ENCODE measurements at places on chromosomes 3 and 15.
A peak's percentile ranks its signal among the peaks of the same experiment; 100 is the strongest.

DNA sequence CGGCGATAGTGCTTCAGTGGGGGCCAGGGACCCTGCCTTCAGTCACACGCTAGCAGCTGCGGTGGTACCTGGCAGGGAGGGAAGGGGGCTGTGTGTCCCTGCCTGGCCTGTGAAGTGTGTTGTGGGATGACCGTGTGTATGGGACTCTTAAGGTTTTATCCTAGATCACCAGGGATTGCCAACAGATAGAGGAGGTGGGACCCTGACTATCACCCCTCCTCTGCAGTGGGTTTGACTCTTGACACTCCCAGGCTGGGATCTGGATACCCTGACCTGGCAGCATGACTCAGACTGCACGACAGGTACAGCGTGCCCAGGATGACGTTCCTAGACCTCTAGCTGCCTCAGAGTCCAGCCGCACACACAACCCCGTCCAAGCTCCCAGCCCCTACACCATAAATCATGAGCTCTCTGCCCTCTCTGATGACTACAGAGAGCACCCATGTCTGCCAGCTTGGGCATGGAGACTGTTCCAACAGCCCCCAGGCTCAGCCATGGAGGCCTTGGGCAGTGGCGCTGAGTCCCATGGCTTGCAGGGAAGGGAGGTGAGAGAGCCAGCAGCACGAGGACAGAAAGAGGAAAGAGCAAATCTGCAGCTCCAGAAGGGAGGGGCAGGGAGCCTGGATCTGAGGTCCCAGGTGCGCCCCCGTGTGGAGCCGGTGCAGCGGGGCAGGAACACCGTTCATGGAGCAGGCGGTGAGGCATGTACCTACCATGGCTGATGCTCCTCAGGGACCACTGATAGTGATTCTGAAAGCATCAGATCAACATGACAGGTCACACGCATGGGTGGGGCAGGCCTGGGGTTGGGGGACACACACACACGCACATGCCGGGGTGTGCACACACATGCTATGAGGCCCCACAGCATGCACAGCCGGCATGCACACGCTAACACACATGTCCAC, 71.0 kb downstream of the ADAMTS7 start:
- peak; percentile 96 for DNase-seq

DNA sequence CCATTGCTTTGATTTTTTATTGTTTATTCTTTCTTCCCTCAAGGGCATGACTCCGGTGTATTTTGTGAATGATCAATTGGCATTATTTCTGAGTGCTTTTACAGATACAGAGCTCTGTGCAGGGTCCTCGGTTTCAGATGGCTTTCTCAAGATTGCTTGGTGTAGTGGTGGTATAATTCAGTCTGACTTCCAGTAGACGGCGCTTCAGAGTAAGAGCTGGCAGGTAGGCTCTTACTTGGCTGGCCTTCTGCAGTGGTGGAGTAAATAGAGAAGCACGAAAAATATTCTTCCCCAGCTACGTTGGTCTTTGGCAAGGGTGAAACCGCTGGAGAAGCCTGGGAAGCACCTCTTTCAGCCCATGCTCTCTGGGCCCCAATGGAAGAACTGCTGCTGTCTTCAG, 723.0 kb upstream of the BCHE start:
- no peak for DNase-seq

DNA sequence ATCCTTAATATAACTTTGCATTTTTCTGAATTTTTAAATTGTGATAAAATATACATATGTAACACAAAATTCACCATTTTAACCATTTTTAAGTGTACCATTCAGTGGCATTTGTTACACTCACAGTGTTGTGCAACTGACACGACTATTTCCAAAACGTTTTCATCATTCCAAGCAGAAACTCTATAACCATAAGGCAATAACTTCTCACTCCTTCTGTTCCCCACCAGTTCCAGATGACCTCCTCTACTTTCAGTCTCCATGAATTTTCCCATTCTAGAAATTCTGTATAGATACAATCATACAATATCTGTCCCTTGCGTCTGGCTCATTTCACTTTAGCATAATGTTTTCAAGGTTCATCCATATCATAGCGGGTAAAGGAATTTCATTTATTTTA, 223.5 kb upstream of the TTC14 start:
- no peak for DNase-seq

DNA sequence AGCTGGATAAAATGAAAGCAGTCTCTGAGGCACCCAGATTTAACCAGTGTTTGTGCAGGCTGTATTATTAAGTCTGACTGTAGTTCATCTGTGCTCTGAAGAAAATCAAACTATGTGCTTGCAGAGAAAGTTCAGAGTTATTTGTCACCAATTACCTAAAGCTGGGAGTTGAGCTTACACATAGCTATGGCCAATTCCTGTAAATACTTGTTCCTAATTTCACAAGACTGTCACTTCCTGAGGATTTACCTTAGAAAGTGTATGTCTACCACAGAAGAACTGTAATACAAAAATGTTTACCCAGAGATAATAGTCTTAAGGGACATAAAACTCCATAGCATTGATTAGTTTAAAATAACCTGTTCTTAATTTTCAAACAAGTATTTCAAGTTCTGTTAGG, 628.4 kb upstream of the TGFBR2 start:
- no peak for DNase-seq

GRCh38 chr15:73688455-73688854, 4.3 kb downstream of the CD276 start:
- DNase-seq, result no peak

DNA sequence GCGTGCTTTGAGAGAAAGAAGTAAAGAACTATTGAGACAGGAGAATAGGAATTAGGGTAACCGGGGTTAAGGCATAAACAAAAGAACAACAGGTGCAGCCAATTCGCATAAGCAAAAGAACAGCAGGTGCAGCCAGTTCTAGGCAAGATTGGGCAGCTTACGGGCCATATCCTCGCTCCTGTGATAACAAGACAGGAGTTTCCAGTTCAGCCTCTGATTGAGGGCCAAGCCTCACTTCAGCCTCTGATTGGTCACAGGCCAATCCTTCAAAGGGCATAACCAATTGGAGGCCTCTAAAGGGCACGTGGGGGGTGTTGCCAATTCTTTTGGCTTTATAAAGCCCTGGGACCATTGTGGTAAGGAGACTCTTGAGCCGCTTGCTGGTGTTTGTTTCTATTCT, 143.5 kb downstream of the GADL1 start:
- no peak for DNase-seq

DNA sequence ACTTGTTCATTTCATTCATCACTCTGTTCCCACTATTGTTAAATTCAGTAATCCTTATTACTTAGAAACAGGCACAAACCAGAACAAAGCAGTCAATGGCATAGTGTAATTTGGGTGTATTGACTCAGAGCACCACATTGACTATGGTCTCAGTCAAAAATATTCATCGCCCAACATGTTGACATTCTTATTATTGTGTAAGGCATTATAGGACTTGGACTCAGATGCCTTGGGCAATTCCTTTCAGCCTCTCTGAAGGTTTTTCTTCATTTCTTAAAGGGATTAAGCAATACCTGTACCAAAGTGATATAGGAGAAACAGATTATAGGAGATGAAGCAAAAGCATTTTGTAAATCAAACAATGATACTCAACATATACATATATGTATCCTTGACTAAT, 114.7 kb upstream of the BHLHE40 start:
- no peak for DNase-seq

- no peak for DNase-seq
Observed at GRCh38 chr3:123431658-123432324, 17.1 kb downstream of the ADCY5 start.

- DNase-seq, result no peak
Observed at GRCh38 chr15:44909423-44909822, 47.1 kb upstream of the TERB2 start.

DNA sequence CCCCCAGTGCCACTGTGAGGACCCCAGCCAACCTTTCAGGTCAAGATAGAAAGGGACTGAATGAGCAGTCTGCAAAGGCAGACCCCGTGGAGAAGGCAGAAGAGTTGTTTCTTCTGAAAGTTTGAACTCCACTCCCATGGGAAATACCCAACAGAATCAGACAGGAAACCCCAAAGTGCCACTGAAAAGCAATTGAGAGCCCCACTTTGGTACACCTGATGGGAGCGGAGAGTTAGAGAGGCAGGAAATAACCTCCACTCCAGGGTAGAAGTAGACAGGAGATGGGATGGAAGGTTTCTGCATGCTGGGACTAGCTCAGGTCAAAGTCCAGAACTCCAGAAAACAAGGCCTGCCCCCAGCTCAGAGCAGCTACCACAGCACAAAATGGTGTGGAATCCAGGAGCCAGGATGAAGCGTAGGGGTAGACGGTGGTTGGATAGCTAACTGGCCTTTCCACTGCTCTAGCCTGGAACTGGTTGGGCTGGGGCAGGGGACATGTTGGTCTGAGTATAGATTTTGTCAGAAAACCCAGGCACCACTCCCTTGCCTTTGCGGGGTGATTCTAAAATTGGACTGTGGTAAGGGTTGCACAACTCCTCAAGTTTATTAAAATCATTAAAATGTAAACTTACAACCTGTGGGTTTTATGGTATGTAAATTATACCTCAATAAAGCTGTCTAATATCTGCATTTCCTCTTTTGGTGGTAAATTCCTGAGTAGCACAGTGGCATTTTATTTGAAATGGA, 1.9 kb upstream of the RAB43 start:
- DNase-seq, result no peak

DNA sequence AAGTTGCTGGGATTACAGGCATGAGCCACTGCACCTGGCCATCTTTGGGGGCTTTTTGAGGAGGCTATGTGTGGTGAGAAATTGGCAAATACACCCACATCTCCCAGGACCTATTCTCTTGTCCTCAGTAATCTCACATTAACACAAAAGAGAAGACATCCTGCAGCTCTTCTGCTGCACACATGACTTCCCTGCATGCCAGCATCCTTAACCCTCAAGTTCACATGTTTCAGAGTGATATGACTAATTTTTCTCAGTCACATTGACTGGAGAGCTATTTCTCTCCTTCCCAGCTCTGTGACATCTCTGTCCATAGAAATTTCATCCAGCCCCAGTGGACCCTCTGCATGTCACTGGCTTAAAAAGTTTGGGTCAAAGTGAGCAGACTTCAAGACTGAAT, 1.9 kb upstream of the SKIC8 start:
- DNase-seq, result no peak

GRCh38 chr3:129348734-129349133, 70.1 kb downstream of the HMCES start:
- no peak for DNase-seq

DNA sequence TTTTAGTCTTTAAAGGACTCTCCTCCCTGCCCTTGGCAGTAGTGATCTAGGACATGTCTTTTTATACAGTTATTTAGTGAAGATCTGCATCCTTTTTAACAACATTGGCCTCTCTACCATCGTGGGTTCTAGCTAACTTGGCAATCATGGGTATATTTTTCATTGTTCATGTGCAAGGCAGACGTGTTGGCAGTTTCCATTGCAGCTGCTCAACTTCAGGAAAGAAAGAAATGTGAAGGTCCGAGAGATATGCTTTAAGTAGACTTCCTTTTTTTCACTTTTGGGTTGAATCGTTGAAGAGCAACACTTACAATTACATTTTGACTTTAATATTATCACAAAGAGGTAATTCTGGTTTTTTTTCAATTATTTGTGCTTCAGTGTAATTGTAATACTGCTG, 172.6 kb downstream of the SATB1 start:
- DNase-seq, result no peak

DNA sequence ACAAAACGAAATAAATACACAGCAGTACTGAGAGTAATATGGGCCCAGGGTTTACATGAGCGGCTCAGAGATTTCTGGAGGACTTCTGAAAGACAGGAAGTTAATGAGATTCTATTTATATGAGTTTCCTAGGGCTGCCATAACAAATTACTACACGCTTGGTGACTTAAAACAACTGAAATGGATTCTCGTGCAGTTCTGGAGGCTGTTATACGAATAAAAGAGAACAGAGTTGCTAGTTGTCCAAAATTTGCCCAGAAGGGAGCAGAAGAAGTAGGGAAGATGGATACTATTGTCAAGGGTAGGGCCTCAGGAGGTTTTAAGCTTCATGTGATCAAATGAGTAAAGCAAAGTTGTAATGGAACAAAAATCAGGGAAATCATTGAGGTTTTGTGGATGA, 173.1 kb upstream of the LYSMD4 start:
- no peak for DNase-seq

- no peak for DNase-seq
Observed at GRCh38 chr15:62760538-62760937, 282.0 kb upstream of the TPM1 start.

- DNase-seq, result no peak
Observed at GRCh38 chr3:44927371-44927770, 48.6 kb downstream of the ZDHHC3 start.

DNA sequence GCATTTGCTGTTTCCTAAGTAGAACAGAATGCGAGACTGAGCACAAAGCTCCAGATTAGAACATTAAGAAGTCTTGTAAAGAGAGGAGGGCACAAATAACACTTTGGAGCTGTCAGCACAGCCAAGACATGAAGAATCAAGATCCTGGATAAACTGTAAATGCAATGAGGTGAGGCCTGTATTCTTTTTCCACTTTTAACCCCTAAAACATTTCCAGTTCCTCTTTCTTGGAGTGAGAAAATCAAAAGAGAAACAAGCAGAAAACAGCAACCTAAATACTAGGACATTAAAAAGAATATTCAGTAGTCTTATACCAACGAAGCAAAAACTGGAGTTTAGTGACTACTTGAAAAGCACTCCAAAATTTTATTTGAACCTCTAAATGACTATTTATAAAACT, 204.3 kb downstream of the ZBTB20 start:
- DNase-seq, result no peak

- no peak for DNase-seq
Observed at GRCh38 chr3:16960125-16960524, 75.4 kb downstream of the PLCL2 start.

DNA sequence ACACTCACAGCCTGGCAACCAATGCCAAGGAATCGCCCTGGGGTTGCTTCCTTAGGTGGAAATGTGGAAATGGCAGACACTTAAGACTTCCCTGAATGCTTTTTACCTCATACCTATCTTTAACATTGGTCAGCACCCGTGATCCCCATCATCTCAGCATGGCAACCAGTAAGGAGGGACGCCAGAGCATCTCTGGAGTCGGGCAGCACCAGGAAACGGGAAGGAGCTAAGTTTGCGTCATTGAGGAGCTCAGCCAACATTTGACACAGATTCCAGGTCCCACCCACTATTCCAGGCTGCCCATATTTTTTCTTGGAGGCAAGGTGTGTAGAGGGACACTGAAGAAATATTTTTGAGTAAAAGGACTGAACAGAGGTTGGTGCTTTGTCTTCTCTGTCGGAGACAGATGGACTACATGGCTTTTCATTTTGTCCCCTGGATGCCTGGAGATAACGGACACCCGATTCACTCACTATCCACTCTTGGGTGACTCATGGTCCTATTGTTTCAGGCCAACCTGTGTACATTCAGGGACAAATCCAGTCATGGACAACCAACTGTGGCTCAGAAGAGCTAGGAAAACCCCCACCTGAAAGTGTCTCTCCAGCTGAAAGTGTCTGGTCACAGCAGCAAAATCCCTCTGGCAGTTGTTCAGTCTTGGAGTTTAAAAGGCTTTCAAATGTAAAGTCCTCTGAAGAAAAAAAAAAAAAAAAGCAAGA, 70.4 kb upstream of the OXTR start:
- DNase-seq, result no peak

All from H1 (cell line).